ENCODE measurements at places on chromosomes 5 and 9. TPM values are rescaled to one million over a fixed set of nuclear protein-coding genes. Genes with fewer than 3 reads are reported as not detected.

DNA sequence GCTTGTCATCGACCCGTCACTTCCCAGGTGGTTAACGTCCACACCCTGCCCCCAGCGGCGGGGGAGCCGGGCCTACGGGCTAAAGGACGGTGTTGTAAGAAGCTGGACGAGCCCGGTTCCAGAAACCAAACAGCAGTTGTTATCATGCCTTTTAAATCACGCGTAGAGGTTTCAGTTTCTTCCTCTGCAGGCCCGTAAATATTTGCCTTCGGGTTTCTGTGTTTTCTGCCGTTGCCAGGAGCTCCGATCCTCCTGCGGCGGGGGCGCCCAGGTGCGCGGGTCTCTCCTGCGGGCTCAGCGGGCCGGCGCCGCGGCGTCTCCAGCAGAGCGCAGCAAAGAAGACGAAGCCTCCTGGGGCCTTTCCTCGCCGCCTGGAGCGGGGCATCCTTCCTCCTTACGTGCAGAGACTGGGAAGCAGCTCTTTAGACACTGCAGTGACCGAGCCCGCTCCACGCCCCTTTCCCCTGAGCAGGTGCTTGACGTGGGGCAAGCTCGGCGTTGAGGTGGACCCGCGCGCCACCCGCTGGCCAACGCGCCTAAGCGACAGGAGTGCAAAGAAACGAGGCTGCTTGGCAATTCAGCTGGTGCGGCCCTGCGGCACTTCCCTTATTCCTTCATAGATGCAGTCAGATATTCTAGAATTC, 21.8 kb upstream of the TTC1 start:
- H3K27ac ChIP-seq: peak overlapping the region; percentile 69
- peaks cover 55% of the 10 kb centered on the region for H3K27me3 ChIP-seq
- H3K4me1 ChIP-seq: no peaks in the 10 kb centered on the region
- DNase-seq: peak; percentile 87

The RNF224 gene
- total RNA-seq: 0.27 TPM

- H3K4me1 ChIP-seq: peaks cover 5% of the 10 kb centered on the region
- H3K27me3 ChIP-seq: no peaks in the 10 kb centered on the region
- H3K4me3 ChIP-seq: no peak overlapping the region
- no peak for DNase-seq
These were observed 1537.8 kb upstream of the ACO1 start for GRCh38 chr9:30846651-30847050.

DNA sequence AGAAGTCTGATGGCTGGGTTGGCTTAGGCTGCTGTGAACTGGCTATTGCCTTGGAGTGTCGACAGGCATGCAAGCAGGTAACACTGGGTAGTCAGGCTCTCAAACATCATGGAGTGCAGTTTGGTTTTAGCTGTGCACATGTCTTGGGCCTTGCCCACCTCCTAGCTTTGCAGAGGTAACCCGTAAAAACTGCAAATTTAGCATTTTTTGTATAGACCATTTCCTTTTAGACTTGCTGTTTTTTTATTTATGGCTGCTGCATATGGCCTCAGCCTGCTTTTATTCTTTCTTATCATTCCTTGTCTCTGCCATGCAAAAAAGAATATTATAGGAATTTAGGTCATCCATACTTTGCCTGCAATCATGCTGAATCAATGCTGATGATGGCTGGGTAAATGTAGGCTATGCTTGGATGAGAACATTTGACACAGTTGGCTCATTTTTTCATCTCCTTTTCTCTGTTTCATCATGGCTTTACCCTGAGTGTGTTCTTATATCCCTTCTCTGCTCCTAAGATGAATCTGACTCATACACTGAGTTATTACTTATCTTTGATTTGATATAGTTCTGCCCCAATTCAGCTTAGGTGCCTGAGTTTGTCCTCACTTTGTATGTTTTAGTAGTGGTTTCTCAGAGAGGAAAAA, 27.2 kb downstream of the RECK start:
- no peaks in the 10 kb centered on the region for H3K4me1 ChIP-seq
- H3K27ac ChIP-seq: no peak overlapping the region
- no peaks in the 10 kb centered on the region for H3K27me3 ChIP-seq
- DNase-seq: no peak

DNA sequence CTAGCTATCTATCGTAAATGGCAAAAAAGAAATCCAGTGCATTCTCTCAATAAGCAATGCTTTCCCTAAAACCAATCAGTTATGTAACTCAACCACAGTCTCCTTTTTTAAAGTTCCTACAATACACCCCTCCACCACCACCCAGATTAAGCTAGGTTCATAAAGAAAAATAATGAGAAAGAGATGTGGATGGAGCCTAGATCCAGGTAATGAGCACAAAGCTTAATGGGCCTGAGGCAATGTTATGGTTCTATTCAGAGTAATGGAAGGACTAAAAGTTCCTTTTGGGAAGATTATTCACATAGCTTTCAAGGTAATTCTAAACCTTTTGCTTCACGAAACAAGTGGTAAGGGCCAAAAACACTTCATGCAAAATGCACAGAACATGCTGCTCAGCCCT, 113.5 kb downstream of the MPDZ start:
- peak overlapping the region; percentile 52 for H3K27ac ChIP-seq
- no peak for DNase-seq
- no peaks in the 10 kb centered on the region for H3K4me1 ChIP-seq

The SLC27A6 gene
- 2.1 TPM for total RNA-seq

- H3K27ac ChIP-seq: no peak overlapping the region
- no peak overlapping the region for H3K4me3 ChIP-seq
- no peak for DNase-seq
- H3K36me3 ChIP-seq: peaks cover 45% of the 10 kb centered on the region
- peaks cover 6% of the 10 kb centered on the region for H3K4me1 ChIP-seq
These were observed 15.5 kb upstream of the LRRTM2 start for GRCh38 chr5:138890644-138891043.

The SIT1 gene
- not detected for total RNA-seq

The GPR150 gene
- not detected for total RNA-seq

The SPATA6L gene
- total RNA-seq: 7.1 TPM

The SPINK6 gene
- not detected for total RNA-seq

The FAF2 gene
- total RNA-seq: 54.6 TPM

DNA sequence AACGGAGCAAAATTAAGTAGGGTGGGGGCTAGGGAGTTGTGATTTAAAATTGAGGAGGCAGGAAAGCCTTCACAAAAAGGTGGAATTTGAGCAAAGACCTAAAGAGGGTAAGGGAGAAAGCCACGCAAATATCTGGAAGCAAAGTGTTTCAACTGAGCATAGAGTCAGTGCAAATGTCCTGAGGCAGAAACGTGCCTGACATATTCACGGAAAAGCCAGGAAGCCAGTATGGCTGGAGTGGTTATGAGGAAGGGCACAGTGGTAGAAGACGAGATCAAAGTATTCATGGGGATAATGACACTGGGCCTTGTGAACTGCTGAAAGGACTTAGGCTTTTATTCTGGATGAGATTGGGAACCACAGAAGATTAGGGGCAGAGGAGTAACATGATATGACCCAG, 268.4 kb downstream of the MAN2A1 start:
- H3K27me3 ChIP-seq: no peaks in the 10 kb centered on the region
- peaks cover 3% of the 10 kb centered on the region for H3K4me1 ChIP-seq
- no peak for DNase-seq
- no peak overlapping the region for H3K4me3 ChIP-seq

Data from progenitor cell of endocrine pancreas (in vitro differentiated cells).